ENCODE measurements at places on chromosomes 12 and 14. TPM values are rescaled to one million over a fixed set of nuclear protein-coding genes. Genes with fewer than 3 reads are reported as not detected.

GRCh38 chr14:88829188-88829587, 4.7 kb downstream of the TTC8 start:
- no peaks in the 10 kb centered on the region for H3K27me3 ChIP-seq
- no peak for DNase-seq
- H3K4me1 ChIP-seq, result peaks cover 28% of the 10 kb centered on the region
- no peak overlapping the region for H3K4me3 ChIP-seq
- H3K27ac ChIP-seq, result no peak overlapping the region

DNA sequence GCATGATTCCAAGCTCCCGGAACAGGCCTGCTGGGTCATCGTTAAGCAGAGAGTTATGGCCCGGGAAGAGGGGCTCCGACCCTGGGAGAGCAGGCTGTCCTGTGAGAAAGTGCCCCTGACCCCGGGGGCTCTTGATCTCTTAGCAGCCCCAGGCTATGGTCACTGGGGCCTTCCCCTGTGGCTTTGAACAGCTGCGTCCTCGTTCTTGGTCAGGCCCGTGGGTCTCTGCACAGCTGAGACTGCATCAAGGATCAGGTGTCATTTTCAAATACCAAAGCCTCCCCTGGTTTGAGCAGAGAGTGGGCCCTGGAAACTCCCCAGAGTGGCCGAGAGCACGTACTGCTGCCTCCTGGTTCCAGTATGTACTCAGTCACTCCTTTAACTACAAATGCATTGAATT, 114.8 kb downstream of the ESRRB start:
- no peak for DNase-seq
- peak overlapping the region; percentile 45 for H3K27ac ChIP-seq
- H3K27me3 ChIP-seq, result no peaks in the 10 kb centered on the region
- H3K4me3 ChIP-seq, result no peak overlapping the region

GRCh38 chr12:20018406-20018805, 349.9 kb upstream of the PDE3A start:
- H3K27ac ChIP-seq, result no peak overlapping the region
- no peak overlapping the region for H3K4me3 ChIP-seq
- no peaks in the 10 kb centered on the region for H3K36me3 ChIP-seq
- H3K4me1 ChIP-seq, result no peaks in the 10 kb centered on the region

- no peaks in the 10 kb centered on the region for H3K27me3 ChIP-seq
- no peak overlapping the region for H3K27ac ChIP-seq
- DNase-seq, result no peak
- H3K4me1 ChIP-seq, result peaks cover 9% of the 10 kb centered on the region
- peaks cover 41% of the 10 kb centered on the region for H3K36me3 ChIP-seq
These were observed 3.2 kb downstream of the SLC38A6 start for GRCh38 chr14:60984196-60984595.

DNA sequence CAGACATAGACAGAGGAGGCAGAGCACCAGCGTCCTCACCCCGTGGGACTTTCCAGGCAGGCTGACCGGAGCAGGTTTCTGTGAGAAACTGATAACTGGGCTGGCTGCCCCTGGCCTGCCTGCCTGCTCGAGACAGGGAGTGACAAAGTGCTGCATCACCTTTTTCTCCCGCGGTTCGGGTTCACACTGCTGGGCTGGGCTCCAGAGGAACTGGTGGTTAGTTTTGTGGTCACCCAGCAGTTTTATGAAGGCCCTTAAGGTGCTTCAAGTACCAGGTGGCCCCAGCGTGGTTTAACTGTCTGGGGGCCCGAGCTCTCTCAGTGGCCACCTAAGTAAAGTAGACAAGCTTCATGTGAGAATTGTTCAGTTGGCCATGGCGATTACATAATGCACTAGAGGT, 1073.6 kb downstream of the BCL11B start:
- no peaks in the 10 kb centered on the region for H3K4me1 ChIP-seq
- no peaks in the 10 kb centered on the region for H3K36me3 ChIP-seq
- no peak overlapping the region for H3K4me3 ChIP-seq
- no peak for DNase-seq

DNA sequence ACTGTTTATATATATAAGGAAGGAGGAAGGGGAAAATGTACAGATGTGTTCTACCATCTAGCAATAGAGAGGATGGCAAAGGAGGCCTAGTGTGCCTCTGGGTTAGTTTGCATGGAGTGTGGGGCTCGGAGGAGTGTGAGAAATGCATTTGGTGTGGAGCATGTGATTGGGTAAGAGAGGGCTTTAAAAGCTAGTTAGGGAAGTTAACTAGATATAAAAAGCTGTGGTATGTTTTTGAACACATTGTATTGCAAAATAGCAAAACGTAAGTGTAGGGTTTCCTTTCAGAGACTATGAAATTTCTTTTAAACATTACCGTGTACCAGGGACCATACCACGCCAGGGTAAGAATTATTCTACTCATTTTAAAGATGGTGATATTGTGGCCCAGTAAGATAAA, 53.3 kb upstream of the STXBP6 start:
- no peaks in the 10 kb centered on the region for H3K27me3 ChIP-seq
- no peak for DNase-seq
- H3K4me3 ChIP-seq, result no peak overlapping the region
- no peak overlapping the region for H3K27ac ChIP-seq
- no peaks in the 10 kb centered on the region for H3K36me3 ChIP-seq

- H3K27me3 ChIP-seq, result peaks cover 27% of the 10 kb centered on the region
- no peak overlapping the region for H3K27ac ChIP-seq
- H3K36me3 ChIP-seq, result no peaks in the 10 kb centered on the region
- no peak overlapping the region for H3K4me3 ChIP-seq
These were observed 94.2 kb downstream of the EXOC5 start for GRCh38 chr14:57174466-57174865.

DNA sequence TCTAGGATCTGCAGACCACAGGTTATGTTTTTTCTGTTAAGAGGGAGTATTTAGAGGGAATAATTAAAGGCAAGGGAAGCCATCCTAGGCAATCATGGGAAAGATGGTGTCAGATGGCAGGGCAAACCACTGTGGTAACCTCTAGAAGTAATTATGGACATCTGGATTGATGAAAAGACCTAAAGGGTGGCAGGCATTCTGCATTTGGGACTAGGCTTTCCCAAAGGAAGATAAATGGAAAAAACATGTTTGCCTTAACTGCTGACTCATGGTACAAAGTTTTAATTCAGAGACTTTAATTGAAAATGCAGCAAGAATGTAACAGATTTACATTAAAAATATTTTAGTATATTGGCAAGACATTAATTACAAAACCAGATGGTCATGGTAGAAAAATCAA, 88.1 kb downstream of the TMEM30B start:
- no peak overlapping the region for H3K27ac ChIP-seq
- H3K4me3 ChIP-seq, result no peak overlapping the region
- H3K27me3 ChIP-seq, result no peaks in the 10 kb centered on the region
- peaks cover 26% of the 10 kb centered on the region for H3K4me1 ChIP-seq

GRCh38 chr14:23887536-23887935, 66.0 kb upstream of the DHRS4 start:
- DNase-seq, result no peak
- no peak overlapping the region for H3K4me3 ChIP-seq
- 0 out of 2 replicates have a peak, but pooled peaks cover 7% of the 10 kb centered on the region for H3K27me3 ChIP-seq
- H3K27ac ChIP-seq, result no peak overlapping the region
- H3K36me3 ChIP-seq, result no peaks in the 10 kb centered on the region

DNA sequence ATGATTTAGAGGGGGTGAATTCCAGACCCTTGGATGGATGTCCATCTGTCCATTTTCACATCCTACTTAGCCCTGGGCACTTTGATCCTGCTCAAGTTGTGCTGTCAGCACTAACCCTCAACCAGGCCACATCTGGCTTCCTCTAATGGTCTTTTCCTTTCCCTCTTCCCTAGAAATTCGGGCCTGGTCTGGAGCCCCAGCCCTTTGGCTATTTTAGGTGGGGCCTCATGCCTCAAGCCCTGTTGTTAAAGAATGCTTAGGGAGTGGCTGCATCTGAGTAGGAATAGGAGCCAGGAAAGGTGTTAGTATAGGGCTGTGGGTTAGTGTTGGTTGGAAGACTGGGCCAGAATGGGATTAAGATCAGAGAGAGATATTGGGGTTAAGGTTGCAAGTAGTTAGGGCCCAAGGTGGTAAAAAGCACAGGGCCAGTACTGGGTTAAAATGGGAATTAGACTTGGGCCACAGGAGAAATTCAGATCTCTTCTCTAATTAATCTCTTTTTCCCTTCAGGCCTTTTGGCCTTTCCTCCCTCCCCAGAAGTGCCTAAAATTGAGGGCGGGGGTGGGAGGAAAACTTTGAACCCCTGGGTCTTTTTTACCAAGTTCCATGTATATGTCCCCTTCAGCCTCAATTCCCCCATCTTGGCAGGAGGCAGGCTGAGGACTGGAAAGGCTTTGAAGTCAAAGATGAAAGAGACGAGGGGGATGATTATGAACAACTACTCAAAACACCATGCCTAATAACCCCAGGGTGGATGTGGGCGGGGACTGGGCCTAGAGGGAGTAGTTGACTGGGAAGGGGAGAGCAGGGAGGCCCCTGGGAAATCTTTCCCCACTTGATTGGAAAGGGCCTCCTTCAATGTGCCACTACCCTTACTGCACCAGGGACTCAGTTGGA, 4.0 kb upstream of the ZNF385A start:
- H3K4me1 ChIP-seq, result peaks cover 18% of the 10 kb centered on the region
- H3K36me3 ChIP-seq, result peaks cover under 1% of the 10 kb centered on the region
- no peak for DNase-seq
- H3K27me3 ChIP-seq, result no peaks in the 10 kb centered on the region
- H3K27ac ChIP-seq, result no peak overlapping the region
- no peak overlapping the region for H3K4me3 ChIP-seq

DNA sequence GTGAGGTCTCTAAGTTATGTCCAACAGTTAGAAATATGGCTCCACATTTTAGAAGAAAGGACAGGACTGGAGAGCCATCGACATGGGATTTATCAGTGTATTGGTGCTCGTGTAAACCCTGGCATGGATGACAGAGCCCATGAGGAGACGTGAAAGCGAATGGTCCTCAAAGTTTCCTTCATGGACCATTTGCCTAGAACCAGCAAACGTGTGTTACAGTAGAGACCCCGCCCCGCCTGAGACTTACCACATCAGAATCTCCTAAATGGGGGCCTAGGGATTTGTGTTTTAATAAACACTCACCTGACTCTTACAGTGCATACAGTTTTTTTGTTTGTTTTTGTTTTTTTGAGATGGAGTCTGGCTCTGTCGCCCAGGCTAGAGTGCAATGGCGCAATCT, 12.2 kb downstream of the EVL start:
- peaks cover 20% of the 10 kb centered on the region for H3K4me1 ChIP-seq
- H3K4me3 ChIP-seq, result no peak overlapping the region
- DNase-seq, result no peak
- H3K27ac ChIP-seq, result no peak overlapping the region

DNA sequence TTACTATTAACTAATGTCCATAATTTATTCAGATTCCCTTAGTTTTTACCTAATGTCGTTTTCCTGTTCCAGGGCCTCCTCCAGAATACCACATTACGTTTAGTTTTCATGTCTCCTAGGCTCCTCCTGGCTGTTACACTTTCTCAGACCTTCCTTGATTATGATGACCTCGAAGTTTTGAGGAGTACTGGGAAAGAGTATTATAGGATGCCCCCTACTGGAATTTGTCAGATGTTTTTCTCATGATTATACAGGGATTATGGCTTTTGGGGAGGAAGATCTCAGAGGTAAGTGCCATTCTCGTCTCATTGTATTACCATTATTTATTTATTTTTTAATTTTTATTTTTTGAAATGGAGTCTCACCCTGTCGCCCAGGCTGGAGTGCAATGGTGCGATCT, 17.7 kb upstream of the C1S start:
- no peaks in the 10 kb centered on the region for H3K4me1 ChIP-seq
- no peak overlapping the region for H3K27ac ChIP-seq
- no peak for DNase-seq
- no peaks in the 10 kb centered on the region for H3K27me3 ChIP-seq
- no peaks in the 10 kb centered on the region for H3K36me3 ChIP-seq

GRCh38 chr14:102063808-102064429, 22.9 kb downstream of the HSP90AA1 start:
- H3K27ac ChIP-seq, result no peak overlapping the region
- no peak overlapping the region for H3K4me3 ChIP-seq
- no peaks in the 10 kb centered on the region for H3K4me1 ChIP-seq
- H3K27me3 ChIP-seq, result no peaks in the 10 kb centered on the region
- DNase-seq, result no peak

DNA sequence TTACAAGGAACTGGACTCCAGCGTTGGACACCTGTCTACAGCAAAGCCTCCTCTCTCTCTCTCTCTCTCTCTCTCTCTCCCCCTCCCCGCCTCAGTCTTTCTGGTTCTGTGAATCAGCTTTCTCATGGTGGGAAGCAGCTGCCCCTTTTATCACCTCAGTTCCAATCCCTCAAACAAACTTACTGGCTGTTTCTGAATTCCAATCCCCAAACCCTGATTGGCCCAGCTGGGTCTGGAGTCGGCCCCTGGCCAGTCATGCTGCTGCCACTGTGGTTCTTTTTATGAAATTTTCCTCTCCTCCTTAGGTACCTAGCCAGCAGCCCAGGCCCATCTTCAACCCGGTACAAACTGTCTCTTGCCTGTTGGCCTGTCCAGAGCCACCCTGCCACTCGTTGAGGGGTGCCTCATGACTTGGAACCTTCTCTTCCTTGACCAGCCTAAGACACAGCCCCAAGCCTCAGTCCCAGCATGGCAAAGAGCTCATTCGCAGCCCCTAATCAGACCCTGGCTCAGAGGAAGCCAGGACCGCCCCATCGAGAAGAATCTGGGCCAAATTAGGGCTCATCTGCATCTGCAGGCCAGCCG, 9.4 kb upstream of the MORN3 start:
- H3K27ac ChIP-seq, result no peak overlapping the region
- H3K27me3 ChIP-seq, result no peaks in the 10 kb centered on the region
- H3K4me3 ChIP-seq, result no peak overlapping the region

- H3K27me3 ChIP-seq, result no peaks in the 10 kb centered on the region
- H3K27ac ChIP-seq, result no peak overlapping the region
- no peak overlapping the region for H3K4me3 ChIP-seq
- no peaks in the 10 kb centered on the region for H3K36me3 ChIP-seq
- no peaks in the 10 kb centered on the region for H3K4me1 ChIP-seq
These were observed 39.3 kb upstream of the ACSM4 start for GRCh38 chr12:7264538-7264937.

STON2 gene
- total RNA-seq, result 0.08 TPM

ATN1 gene
- 6.0 TPM for total RNA-seq

ACRBP gene
- not detected for total RNA-seq

ADGRD1 gene
- not detected for total RNA-seq

KRT3 gene
- total RNA-seq, result 0.08 TPM
